NK-92 treated with Interleukin-12 subunit alpha and Interleukin-12 subunit beta, amount 100 ng/mL, for 24 hours (cell line): ENCODE measurements at places on chromosomes 1 and 21.

GRCh38 chr1:184487531-184488193 is 100.8 kb downstream of the C1orf21 start:
- no peak for DNase-seq

DNA sequence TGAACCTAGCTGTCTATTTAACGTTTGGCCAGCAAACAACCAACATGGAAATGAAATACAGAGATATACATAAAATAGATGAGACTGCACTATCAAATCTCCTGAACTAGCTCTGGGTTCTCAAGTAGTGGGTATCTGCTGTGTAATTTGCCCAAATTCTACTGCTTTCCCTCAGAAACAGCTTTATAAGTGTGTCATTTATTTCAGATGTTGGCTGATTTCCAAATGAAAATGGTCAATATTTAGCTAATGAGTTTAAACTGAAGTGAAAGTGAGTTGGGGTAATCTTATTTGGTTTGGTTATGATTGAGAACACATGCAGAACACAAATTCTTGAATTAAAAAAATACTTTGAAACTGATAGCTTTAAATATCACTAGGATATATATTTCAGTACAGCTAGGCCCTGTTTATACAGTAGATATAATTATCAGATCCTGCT is 601.7 kb upstream of the CXADR start:
- DNase-seq, result no peak

- DNase-seq, result no peak
Measured at GRCh38 chr1:18670121-18670867, 39.6 kb downstream of the PAX7 start.

DNA sequence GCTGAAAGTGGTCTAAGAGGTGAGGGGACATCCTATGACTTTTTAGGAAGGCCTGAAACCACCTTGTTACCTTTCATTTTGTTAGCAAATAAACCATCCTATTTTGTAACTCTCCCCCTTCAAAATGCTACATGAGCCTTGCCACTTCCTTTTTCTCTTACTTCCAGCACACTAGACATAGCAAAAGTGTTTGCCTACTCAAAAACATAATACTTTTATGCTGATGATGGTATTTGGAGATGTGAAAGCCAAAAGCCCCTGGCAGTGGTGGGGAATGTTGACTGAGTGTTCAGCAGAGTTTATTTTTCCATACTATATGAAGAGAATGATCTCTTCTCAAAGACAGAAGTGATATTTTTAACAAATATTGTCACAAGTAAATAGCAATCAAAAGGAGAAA is 134.2 kb downstream of the EDEM3 start:
- DNase-seq, result no peak

DNA sequence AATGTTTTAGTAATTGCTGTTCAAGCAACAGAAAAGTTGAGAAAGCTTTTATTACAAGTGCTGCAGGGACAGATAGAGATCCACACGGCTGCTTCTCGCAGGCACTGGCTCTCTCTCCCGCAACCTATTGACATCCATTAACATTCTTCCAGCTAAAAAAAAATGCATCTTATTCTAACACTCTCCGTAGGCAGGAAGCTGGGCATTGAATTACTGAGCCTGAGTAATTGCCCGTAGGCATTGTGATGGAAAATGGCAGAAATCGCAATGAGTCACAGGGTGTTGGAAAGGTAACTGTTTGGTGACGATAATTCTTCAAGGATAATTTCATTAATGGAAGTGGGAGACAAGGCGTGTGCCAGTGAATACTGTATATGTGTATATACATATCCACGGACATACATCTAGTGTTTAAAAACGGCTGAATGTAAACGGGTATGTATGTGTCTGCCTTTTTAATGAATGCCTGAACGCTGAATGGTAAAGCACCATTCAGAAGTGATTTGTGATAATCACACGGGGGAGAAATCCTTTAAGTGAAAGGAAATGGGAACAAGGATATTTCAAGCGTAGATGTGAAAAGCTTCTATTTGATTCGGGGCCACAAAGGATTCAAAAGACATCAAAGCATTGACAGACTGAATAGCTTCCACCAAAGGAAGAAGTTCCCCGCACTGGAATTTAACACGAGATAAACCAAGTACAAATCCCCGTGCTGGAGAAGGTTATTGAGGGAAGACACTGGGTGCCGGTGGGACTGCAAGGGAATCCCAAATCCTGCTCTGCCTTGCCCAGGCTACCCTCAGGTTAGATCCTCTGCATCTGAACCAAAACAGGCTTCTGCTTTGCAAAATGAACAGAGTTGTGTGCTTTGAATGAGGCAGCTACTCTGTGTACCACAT is 567.2 kb downstream of the NPHP4 start:
- no peak for DNase-seq

GRCh38 chr1:205190845-205191577 is 20.5 kb downstream of the DSTYK start:
- no peak for DNase-seq
